ENCODE measurements at places on chromosomes 11 and 22.

- DNase-seq: no peak
These were observed 45.3 kb downstream of the PC start for GRCh38 chr11:66912911-66913310.

- no peak for DNase-seq
These were observed 13.7 kb downstream of the NLRP14 start for GRCh38 chr11:7034019-7034418.

- DNase-seq: no peak
These were observed 155.5 kb downstream of the SPON1 start for GRCh38 chr11:14118072-14118471.

GRCh38 chr11:47136327-47136726 lies 40.4 kb downstream of the ARFGAP2 start:
- no peak for DNase-seq

Data from activated CD4-positive, alpha-beta T cell treated with anti-CD3 and anti-CD28 coated beads for 4 hours (primary cell).